ENCODE measurements at places on chromosomes 11 and 22.

GRCh38 chr11:79626135-79627075 lies 185.6 kb upstream of the TENM4 start:
- no peak for DNase-seq

DNA sequence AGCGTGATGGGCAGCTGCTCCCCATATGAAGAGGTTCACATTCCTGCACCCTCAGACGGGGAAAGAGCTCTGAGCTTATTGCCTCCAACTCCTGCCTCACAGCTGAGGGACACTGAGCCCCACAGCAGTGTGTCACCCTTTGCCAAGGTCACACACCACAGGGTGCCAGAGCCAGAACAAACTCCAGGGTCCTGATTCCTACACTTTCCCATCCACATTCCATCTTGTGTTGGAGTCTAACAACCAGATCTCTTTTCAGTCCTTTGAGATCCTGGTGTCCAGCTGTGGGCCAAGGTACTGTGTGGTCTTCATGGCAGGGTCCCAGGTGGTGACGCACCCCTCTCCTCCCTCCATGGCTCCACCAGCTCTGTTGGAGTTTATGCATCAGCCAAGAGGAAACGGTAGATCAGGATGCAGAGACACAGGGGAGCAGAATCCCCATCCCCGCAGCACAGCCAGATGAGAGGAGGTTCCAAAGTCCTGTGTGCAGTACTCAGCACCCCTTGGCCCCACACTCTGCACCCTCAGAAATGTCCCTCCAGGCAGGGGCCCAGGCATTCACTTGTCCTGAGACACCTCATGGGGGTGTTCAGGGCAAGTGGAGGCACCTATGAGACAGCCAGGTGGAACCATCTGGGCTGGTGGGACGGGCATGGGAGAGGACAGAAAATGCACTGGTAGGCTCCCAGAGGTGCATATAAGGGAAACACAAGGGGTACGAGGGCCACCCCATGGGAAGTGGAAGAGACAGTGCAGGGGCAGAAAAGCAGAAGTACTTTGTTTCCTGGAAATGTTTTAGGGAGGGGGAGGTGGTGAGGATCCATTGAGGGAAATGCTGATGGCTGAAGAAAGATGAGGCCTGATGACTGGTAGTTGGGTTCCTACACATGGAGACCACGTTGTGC lies 32.6 kb upstream of the GNAZ start:
- DNase-seq: no peak

DNA sequence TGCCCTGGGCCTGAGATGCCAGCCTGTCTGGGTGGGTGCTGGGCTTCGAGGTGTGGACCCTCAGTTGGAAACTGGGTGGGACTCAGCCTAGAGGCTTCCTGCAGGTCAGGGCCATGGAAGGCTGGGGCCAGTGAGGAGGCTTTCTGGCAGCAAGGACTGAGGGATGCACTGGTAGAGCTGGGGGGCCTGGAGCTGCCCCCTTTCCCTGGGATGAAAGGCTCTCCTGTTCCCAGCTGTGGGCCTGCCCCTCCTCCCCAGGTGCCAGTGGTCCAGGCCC lies 2.5 kb downstream of the SEPTIN5 start:
- DNase-seq: no peak

DNA sequence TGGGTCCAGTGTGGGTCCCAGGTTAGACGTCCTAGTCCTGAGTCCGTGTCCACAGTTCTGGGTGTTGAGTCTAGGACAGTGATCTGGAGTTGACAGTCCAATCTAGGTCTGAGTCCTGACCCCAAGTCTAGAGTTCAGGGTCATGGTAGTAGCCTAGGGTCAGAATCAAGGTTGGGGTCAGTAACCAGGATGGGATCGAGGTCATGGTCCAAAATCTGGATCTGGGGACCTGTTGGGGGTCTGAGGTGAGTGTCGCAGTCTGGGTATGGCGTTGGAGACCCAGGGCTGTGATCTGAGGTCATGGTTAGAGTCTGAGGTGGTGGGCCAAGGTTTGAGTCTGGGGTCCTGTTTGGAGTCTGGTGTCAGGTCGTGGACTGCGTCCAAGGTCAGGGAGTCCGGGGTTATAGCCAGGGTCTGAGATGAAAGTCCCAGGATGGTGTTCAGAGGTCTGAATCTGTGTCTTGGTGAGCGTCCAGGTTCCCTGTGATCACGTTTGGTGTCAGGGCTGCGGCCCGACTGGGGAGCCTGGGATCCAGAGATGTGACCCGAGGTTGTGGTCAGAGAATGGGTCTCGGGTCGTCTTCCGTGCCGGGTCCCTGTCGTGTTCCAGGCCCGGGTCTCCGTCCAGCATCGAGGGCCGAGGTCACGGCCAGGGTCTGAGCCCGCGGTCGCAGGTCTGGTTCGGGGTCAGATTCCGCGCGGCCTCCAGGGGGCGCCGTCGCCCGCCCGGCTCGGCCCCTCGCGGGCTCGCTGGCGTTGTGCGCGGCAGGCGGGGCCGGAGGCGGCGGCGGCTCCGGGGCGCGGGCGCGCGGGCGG lies 432 bp upstream of the GRK2 start:
- peak; percentile 81 for DNase-seq

DNA sequence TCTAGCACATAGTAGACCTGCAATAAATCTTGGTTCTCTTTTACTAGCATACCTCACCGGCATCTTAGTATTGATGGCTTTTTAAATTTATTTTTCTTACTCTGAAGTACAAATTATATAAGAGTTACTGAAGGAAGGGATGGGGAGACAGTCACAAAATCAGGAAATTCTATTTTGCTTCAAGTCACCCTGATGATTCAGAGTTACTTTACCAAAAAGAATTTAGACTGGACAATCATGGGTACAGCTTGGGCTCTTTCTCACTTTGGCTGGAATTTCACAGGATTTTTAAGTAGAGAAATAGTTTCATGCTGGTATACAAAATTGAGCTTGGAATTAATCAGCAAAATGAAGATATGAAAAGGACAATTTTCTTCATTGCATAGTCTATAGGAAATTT lies 919.2 kb downstream of the METTL15 start:
- DNase-seq: no peak

GRCh38 chr11:80638296-80638695 lies 1197.5 kb upstream of the TENM4 start:
- DNase-seq: no peak

GRCh38 chr11:116172156-116172555 lies 600.6 kb downstream of the BUD13 start:
- no peak for DNase-seq

DNA sequence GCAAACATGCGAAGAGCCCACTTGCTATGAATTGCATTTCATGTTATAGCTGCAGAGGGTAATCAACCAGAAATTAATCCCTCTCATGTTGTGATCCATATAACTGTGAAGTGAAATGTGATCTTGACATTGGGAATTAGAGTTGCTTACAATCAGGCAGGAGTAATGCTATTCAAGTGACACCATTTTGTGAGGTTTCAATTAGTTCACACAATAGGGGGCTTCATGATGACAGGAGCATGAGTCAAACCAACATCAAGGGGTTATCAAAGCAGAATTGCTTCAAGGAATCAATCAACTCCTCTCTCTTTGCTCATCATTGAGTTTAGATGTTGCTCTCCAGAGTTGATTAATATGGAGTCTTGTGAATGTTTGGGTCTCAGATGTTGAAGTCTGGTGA lies 1585.2 kb upstream of the TENM4 start:
- DNase-seq: no peak

GRCh38 chr22:44335903-44336803 lies 23.4 kb upstream of the SHISAL1 start:
- DNase-seq: no peak

- no peak for DNase-seq
These were observed 89.5 kb downstream of the CDKN1C start for GRCh38 chr11:2796091-2796490.

DNA sequence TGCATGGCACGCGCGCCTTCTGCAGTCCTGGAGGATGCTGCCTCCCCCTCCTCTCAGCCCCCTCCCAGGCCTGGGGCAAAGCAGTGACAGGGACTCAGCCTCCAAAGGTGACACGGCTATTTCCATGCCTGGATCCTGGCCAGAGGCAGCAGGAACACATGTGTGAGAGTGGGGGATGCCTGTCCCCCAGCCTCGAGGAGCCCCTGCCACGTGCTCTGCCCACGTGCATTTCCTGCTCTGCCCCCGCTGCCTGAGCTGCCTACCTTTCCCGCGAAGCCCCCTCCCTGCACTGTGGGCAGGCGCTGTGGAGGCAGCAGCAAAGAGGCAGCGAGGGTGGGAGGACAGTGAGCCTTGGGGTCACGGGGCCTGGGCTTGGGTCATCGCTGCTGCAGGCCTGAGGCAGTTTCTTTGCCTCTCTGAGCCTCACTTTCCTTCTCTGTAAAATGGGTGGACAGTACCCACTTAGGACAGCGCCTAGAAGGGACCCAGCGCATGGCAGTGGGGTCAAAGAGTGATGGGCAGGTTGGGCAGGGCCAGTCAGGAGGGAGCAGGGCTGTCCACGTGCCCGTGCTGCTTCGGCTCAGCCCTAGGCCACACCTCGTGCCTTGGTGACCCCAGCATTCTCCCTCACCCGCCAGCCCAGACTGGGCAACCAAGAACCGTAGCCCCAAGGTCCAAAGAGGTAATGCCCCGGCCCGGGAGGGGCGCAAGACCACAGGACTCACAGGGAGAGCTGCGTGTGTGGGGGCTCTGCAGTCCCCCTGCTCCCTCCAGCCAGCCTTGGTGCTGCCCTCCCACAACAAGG lies 48.6 kb downstream of the FLRT1 start:
- no peak for DNase-seq

GRCh38 chr11:61637277-61637676 lies 42.9 kb upstream of the DAGLA start:
- no peak for DNase-seq

DNA sequence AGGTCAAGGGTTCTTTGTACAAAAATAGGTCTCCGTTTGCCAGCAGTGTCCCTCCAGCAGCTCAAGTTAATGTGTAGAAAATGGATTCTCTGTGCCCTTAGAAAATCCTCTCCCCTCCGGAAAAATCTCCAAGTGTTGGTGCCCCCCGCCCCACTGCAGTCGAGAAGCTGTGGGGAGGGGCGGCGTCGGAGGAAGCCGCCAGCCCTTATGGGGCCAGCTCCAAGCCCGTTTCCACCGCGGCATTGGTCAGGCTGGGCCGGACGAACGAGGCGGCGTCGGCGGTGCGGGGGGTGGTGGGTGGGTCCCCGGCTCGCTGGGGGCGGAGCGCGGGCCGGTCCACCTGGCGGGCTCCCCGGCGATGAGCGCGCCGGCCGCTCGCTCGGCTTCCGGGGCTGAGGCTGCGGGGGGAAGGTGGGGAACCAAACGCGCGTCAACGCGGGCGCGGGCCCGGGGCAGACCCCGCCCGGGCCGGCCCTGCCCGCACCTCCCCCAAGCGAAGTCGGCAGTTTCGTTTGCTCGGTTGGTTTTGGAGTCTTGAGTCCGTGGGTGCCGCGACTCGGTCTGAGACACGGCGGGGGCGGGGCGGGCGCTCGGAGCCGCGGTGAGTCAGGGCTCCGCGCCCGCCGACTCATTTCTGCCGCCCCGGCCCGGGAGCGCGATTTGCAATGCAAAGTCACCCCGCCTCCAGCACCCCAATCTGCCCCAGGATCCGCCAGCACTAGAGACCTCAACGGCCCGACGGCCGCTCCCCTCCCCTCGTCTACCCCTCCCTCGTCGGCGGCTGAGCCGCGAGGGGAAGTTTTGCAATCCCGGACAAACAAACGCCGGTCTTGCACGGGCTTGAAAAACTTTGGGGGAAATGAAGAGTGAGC lies 1.4 kb downstream of the ASCL2 start:
- peak; percentile 89 for DNase-seq

GRCh38 chr11:47488674-47489394 lies 39.9 kb upstream of the RAPSN start:
- no peak for DNase-seq

DNA sequence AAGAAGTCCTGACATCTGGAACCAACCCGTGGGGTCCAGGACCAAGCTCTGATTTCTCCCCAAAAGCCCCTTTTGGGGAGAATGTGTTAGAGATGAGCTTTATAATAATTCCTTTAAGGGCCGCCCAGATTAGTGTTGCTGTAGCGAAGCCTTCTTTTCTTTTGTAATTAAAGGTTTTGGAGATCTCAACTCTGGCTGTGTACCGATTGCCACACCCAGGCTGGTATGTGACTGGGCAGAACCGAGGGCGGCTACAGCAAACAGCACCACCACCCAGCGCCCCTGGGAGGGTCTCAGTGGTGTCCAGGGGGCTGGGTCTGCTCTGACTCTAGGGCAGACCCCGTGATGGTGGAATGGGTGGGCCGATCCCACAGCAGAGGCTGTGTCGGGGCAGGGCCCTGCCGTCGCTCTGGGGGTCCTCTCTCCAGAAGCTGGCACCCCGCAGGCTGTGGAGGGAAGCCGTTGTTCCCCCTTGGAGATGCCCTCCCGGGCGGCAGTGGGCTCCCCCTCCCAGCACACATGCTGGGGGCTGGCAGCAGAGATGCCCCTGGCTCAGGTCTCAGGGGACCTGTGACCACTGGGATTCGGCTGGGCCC lies 31.0 kb downstream of the TPCN2 start:
- DNase-seq: no peak

- no peak for DNase-seq
These were observed 165.7 kb downstream of the COMMD9 start for GRCh38 chr11:36123336-36124101.

- peak; percentile 83 for DNase-seq
These were observed 872 bp downstream of the TMA7B start for GRCh38 chr22:39960791-39961746.

GRCh38 chr22:27959335-27960090 lies 40.5 kb upstream of the PITPNB start:
- no peak for DNase-seq

- no peak for DNase-seq
These were observed 8.2 kb upstream of the SYT8 start for GRCh38 chr11:1826552-1827094.

DNA sequence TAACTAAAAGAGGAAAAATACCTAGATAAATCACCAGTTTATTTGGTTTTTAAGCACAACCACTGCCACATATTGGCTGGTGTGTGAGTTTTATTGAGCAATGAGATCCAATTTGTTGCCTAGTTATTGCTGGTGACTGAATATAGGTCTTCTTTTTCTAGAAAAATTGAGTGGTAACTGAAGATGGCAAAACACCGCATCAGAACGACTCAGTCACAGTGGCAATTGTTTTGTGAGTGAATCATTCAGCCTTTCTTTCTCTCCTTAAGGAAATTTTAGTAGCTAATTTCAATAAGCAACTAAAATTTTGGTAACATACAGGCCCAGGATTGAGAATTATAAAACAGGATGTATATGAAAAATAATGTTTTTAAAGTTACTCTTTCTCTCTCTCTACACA lies 533.0 kb downstream of the KCNA4 start:
- no peak for DNase-seq

DNA sequence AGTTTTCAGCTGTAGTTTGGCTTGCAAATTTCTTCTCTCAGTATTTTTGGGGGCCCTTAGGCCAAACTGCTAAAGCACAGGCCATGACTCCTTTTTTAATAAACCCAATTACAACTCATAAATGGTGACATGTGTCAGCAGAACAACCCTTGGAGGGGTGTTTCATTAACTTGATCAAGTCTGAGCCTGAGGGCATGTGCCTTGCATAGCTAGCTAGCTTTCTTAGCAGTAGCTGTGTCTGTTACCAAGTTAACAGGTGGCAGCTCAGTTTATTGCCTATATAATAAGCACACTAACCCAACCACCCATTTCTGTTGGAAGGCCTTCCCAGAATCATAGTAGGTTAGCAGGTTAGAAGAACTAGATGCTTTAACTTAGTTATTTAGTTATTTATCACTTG lies 950.3 kb upstream of the CCDC90B start:
- DNase-seq: no peak

- DNase-seq: no peak
These were observed 55.4 kb downstream of the LIF start for GRCh38 chr22:30191040-30191701.

All from activated CD4-positive, alpha-beta T cell treated with anti-CD3 and anti-CD28 coated beads, Interleukin-2, amount 50 U/mL, for 48 hours (primary cell).